GM20000 (cell line): ENCODE measurements at places on chromosomes 6 and 20.

DNA sequence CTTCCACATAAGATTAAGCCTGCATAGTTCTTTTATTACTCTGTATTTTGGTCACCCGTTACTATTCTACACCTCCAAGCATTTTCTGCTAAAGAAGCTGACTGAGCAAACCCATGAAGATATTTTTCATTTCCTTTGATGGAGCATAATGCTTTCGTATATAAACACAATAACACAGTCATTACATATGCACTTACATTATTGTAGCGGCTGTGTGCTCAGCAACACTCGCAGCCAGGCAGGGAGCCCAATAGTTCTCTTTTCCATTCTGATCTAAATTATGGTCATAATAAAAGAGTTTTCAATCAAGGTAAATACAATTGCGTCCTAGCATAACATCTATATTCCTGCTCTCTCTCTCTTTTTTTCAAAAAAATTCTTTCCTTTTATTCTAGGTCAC is 69.6 kb upstream of the TFB1M start:
- no peak for DNase-seq

- no peak for DNase-seq
Measured at GRCh38 chr6:98724537-98724936, 109.8 kb upstream of the POU3F2 start.

- DNase-seq: no peak
Measured at GRCh38 chr6:113182370-113183141, 674.6 kb upstream of the MARCKS start.

DNA sequence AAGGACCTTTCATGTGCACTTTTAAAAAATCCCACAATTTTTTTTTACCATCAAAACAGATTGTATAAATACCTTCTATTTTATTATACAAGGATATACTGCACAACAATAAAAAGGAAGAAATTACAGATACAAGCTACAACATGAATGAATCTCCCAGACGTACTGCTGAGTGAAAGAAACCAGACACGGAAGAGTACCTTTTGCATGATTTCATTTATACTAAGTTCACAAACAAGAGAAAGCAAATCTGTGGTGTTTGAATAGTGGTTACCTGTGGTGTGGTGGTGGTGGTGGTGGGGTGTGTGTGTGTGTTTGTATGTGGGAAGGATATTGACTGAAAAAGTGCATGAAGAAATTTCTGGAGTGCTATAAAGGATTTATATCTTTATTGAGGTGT is 6.8 kb upstream of the PLCB4 start:
- DNase-seq: no peak

- DNase-seq: peak; percentile 32
Measured at GRCh38 chr6:13484138-13484708, 3.2 kb downstream of the GFOD1 start.

GRCh38 chr6:144349690-144350527 is 64.8 kb downstream of the UTRN start:
- DNase-seq: peak; percentile 21

DNA sequence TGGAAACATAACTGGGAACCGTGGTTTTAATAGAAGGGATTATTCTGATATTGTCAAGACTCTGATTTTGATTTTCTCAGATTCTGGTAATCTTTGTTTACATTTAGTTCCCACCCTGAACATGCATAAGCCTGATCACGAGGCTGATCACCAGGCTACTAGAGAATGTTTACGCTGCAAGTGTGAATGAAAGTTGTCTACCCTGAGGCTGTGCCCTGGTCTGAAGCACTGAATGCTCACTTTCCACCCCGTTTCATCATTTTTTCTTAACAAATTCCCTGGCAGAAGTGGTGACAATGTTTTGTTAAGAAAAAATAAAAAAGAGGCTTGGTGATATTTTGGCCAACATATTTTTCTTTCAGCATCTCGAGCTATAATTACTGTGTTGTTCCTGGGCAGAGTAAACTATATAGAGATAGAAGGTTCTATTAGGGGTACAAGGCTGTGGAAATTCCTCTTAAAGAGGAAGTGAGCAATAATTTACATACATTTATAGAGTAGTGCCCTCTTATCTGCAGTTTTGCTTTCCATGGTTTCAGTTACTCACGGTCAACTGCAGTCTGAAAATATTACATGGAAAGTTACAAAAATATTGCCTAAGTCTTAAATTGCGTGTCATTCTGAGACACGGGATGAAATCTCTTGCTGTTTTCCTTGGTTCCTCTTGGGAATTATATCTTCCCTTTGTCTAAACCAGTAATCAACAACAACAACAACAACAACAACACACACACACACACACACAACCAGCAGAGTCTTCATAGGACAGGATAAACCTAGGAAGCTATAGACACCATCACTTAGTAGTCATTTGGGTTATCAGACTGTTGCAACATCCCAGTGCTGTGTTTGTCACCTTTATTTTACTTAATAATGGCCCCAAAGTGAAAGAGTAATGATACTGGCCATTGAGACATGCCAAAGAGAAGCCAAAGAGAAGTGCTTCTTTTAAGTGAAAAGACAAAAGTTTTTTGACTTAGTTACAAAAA is 566.6 kb upstream of the CITED2 start:
- no peak for DNase-seq

- no peak for DNase-seq
Measured at GRCh38 chr6:56742122-56742791, 99.6 kb upstream of the DST start.

GRCh38 chr6:167946604-167947003 is 50.9 kb upstream of the KIF25 start:
- DNase-seq: no peak

DNA sequence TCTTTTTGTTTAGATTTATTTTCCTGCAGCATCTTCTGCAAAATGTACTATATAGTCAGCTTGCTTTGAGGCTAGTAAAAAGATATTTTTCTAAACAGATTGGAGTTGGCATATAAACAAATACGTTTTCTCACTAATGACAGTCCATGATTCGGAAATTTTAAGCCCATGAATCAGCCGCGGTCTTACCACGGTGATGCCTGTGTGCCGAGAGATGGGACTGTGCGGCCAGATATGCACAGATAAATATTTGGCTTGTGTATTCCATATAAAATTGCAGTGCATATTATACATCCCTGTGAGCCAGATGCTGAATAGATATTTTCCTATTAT is 3.2 kb downstream of the FOXC1 start:
- DNase-seq: peak; percentile 21

GRCh38 chr20:41696428-41696827 is 78.3 kb upstream of the CHD6 start:
- DNase-seq: no peak

DNA sequence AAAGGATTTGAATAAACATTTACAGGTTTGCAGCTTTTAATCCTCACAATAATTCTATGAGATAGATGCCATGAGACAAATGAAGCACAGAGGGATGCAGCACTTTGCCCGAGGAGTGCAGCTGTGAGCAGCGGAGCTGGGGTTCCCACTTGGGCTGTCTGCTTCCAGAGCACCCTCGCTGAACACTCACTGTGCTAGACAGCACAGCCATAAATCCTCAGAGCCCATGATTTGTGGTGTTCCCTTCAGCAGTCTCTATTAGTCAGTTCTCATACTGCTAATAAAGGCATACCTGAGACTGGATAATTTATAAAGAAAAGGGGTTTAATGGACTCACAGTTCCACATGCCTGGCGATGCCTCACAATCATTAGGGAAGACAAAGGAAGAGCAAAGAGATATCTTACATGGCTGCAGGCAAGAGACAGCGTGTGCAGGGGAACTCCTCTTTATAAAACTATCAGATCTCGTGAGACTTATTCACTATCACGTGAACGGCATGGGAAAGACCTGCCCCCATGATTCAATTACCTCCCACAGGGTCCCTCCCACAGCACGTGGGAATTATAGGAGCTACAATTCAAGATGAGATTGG is 25.3 kb upstream of the CTAGE9 start:
- DNase-seq: no peak

DNA sequence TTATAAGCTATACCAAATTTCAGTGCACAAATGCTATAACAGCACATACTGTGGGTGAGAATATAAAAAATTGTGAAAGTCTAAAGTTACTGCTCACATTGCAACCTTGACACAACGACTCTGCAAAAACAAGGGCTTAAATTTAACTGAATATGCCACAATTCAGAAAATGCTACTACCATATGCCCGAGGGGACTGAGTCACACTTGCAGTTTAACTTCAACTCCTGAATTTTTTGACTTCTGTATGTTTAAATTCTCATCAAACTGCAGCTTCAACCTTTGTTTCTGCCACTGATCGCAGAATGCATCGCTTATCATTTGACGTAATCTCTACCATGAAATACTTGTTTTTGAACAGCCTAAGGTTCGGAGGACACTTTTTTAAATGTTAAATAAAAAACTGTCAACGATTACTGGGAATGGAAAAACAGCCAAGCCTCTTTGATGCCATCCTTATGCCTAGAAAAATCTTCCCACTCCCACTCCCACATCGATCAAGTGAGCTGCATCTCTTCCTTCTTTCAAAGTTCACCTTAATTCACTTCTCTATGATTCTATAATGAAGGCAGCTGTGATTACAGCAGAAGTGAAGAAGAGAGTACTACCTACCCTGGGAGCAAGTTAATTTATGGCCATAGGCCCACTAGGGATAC is 136.5 kb downstream of the ATXN1 start:
- no peak for DNase-seq

GRCh38 chr6:435441-436307 is 44.1 kb downstream of the IRF4 start:
- DNase-seq: no peak

DNA sequence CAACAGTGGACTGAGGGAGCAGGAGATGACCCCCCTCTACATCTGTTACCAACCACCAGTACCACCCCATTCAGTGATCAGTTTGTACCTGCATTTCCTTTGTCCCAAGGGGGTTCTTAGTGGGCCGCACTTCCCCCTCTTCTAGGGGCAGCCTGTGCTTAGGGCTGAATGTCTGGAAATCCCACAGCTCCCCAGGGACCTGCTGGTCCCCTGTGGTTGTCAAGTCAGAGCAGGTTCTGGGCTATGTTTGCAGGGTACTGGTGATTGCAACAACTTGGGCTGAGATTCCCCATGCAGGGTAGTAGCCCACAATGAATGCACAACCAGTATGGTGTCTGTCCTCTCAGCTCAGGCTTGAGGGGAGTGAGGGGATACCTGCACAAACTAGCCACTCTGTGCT is 39.7 kb upstream of the COL10A1 start:
- no peak for DNase-seq

DNA sequence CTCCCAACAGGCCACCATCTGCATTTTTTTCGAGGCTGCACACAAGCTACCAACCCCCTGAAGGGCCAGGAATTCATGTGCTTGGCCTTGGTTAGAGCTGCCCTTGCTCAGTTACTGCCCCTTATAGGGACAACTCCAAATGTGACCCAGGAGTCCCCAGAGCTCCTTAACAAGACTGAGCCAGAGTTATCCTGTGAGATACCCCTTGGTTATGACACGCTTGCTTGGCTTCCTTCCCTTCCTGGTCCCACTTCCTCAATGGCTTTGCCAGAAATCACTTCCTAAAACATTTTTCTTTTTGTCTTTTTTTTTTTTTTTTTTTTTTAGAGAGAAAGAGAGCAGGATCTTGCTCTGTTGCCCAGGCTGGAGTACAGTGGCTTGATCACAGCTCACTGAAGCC is 8.9 kb downstream of the TREM1 start:
- peak; percentile 1 for DNase-seq

DNA sequence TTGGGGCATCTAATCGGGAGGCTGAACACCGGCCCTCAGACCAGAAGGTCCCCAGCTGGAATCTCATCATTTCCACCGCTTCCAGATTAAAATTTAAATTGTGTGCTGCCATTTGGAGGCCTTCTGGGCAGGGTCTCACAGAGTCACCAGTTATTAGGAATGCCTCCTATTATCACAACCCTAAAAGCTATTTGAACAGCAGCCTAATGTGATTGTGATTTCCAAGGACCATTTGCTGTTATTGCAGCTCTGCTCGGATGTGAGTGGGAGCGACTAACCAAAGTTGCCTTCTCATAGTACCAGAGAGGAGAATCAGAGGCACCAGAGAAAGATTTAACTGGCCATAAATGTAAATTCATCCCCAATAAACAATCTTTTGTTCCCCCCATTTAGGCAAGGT is 277.3 kb downstream of the RNF144B start:
- no peak for DNase-seq

DNA sequence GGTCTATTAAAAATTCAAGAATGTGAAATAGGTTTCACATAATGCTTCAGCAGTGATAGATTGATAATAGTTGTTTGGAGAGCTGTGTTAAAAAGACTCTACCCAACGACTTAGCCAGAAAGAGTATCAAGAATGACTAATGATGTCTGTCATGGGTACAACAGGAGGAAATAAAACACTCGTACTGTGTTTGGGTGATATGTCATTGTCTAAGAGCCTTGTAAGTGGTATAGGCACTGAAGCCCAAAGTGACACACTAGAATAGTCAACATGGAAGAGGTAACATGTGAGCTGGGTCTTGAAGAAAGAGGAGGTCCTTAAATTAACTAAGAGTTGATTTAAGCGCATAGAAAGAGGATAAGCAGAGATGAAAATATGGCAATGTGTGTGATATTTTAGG is 471.8 kb upstream of the MAN1A1 start:
- no peak for DNase-seq

GRCh38 chr6:144651234-144651633 is 366.1 kb downstream of the UTRN start:
- DNase-seq: no peak

GRCh38 chr6:21476112-21476511 is 117.4 kb upstream of the SOX4 start:
- DNase-seq: no peak

- DNase-seq: no peak
Measured at GRCh38 chr6:28330041-28330440, 5.9 kb downstream of the ZSCAN31 start.

DNA sequence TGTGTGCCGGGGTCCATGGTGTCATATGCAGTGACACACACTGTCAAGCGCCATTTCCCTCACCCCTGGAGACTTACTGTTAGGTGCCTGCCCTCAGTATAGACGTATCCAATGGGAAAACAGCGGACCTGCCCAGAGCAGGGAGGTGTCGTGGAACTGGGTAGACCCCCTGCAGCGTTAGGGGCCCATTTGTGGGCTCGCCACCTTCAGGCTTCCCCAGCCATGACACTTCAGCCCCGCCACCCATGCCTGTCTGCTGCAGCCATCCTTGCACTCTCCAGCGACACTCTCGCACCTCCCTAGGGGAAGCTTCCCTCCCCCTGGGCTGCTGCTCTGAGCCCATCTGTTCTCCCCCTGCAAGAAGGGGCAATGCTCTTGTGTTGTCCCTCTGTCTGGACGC is 43.2 kb downstream of the STK35 start:
- no peak for DNase-seq

- no peak for DNase-seq
Measured at GRCh38 chr6:107082045-107082444, 33.3 kb downstream of the BEND3 start.

DNA sequence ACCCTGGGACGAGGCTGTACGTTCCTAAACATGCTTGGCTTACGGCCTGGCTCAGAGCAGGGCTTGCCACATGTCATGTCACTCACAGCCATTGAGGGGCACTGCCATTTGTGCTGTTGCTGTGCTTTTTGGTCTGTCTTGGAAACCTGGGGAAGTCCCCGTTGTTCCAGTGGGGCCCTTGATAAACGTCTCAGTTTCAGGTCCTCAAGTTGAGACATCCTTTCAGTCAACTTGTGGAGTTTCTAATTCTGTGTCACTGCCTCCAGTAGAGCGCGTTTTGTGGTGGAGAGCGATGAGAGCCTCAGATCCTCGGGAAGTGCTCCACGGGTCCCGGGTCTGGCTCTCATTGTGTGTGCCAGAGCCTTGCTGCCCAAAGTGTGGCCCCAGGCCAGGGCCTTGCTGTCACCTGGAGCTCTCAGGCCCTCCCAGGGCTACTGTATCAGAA is 43.0 kb upstream of the CCR6 start:
- DNase-seq: peak; percentile 77
